ENCODE measurements at places on chromosomes 1 and 21.

DNA sequence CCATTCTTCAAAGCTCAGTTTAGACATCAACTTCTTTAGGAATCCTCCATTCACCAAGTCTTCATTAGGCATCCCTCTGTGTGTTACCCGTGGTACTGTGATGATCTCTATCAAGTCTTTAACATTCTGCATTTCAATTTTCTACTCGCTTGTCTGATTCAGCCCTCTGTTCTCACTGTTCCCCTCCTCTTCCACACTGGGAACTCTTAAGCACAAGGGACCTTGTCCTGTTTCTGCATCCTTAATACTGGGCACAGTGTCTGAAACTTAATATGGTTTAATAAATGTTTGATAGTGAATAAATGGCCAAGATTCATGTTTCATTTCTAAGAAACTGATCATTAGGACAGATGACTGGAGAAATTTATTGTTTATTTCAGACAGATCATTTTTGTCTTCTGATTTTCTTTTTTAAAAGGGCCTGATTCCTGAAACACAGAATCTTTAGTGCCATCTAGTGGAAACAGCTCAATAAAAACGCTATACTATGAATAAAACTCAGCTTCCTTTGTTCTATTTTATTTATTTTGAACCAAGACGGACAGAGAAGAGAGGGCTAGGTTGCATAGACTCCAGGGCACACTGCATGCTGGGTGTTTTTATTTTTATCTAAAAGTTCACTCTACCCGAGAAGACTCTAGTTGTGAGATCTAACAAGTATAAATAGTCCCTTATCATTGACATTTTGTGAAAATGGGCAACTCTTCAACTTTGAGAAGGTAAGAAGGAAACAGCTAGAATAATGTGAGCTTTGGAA, 7.0 kb upstream of the TRIM45 start:
- DNase-seq, result no peak

DNA sequence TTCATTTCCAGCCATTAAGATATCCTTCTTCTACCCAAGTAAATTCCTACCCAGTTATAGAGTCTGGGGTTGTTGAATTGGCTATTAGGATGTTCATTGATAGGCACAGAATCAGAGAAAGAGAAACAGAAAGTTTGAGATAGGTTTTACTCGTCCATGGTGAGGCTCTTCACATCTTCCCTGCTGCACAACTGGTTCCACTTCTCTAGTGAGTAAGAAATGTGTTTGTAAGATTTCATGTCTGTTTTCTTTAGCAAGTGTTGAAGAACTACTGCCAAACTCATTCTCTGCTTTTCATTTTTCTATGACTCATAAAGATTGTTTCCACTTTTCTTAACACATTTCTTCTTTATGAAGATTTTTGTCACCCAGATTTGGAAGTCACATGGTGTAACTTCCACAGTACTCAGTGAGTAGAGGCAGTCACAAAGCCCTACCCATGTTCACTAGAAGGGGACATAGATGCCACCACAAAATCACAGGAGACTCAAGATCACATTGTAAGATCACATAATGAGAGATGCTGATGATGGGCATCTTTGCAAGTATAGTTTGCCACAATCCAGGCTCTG, 152.3 kb downstream of the SNX7 start:
- no peak for DNase-seq

DNA sequence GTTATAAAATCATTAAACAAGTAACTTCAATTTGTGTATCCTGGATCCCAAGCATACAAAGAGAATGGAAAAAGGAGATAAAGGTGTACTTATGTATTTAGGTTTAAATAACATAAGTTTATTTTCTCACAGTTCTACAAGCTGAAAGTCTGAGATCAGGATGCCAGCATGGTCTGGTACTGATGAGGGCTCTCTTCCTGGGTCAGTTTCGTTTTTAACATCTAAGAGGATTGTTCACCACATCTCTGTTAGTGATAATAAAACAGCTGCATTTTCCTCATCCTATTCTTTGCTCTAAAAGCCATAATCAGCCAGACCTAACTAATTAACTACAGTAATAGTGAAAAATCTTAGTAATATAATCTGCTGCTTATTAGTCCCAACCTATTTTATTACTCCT, 5.2 kb downstream of the EGLN1 start:
- DNase-seq, result no peak

DNA sequence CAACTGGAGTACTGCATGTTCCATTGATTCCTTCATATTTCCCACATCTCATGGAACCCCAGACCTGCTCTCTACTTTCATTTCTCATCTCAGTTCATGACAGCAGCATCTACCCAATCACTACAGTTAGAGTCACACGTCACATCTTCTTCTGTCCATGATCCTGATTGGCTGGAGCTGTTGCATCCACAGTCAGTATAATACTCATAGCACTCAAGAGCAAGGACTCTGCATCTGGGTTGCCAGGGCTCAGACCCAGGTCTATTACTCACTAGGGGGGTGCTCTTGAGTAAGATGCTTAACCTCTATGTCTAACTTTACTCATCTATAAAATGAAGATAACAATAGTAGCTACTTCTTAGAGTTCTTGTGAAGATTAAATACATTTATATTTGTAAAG, 4.4 kb upstream of the XPR1 start:
- no peak for DNase-seq

DNA sequence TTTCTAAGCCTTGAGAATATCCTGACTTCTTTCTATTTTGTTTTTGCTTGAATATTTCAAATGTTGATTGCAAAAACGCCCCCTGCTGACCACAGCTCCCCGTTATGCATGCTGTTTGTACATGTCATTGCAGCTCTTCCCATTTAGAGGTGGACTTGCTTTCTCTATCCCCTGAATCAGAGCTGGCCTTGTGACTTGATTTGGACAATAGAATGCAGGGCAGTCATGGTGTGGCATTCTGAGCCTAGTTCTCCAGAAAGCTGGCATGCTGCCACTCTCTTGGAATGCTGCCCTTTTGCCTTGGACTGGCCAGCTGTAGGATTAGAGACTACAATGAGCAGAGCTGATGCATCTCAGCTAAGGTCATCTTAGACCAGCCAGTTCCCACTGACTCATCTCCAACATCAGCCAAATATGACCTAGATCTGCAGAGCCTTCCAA, 1561.5 kb downstream of the MRPL39 start:
- DNase-seq, result no peak

GRCh38 chr1:167289966-167290365, 69.3 kb downstream of the POU2F1 start:
- no peak for DNase-seq

- DNase-seq, result no peak
Observed at GRCh38 chr1:7008975-7009740, 223.9 kb downstream of the CAMTA1 start.
